ENCODE measurements at places on chromosomes 11 and 22.
A peak's percentile ranks its signal among the peaks of the same experiment; 100 is the strongest.

GRCh38 chr22:19800306-19800705 lies 39.7 kb downstream of the TBX1 start:
- DNase-seq, result no peak

GRCh38 chr22:37462983-37463382 lies 23.2 kb downstream of the MFNG start:
- DNase-seq, result no peak

- DNase-seq, result no peak
Measured at GRCh38 chr11:36383195-36383594, 87.1 kb downstream of the PRR5L start.

DNA sequence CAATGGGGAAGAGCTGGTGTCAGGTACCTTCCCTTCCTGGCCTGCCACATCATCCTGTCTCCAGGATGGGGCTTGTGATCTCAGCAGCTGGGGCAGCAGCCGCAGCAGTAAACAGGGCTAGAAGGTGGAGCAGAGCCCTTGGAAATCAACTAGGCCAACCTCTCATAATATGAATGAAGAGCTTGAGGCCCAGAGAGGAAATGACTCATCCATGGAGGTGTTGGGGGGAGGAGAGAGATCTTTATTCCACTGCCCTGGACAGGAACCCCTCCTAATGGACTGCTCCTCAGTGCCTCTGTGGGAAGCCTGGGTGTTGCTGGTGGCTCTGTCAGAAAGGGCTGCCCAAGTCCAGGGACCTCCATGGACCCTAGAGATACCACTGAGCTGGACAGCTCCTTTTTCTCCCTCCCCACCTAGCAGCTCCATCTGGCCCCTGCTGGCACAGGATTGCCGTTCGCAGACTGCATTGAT lies 111.8 kb downstream of the OSBP2 start:
- DNase-seq, result no peak

- peak; percentile 69 for DNase-seq
Measured at GRCh38 chr22:33006220-33006954, 51.8 kb downstream of the SYN3 start.

GRCh38 chr22:35116817-35117216 lies 50.9 kb downstream of the ISX start:
- DNase-seq, result no peak

DNA sequence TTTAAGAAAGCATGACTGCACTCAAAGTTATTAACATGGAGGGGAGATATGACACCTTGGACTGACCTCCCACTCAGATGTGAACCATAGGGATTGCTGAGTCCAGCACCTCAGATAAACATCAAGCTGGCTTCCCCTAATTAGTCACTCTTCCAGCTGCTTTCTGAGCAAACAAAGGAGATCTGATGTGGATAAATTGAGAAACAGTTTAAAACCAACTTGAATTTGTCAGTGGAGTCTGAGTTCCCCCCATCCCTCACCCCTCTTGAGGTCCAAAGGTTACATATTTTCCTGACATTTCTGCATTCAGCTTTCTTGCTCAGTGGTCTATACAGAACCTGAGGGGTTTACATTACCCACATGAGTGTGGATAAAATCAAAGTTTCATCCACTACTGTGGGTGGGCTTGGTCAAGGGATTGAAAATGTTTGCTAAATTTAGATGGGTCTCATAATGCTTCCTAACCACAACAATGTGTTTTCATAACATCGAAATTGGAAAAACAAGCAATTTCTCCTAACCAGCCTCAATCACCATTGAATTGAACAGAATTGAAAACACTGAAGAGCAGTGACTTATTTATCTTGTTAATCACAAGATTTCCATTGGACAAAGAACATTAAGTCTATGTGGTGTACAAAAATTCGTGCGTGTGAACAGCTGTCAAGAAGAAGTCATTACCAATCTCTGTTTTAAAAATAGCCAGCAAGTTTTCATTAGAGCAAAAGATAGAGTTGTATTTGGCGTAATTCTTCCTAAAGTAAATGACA lies 292.3 kb downstream of the METTL15 start:
- no peak for DNase-seq

- DNase-seq, result no peak
Measured at GRCh38 chr22:42887523-42888507, 30.7 kb upstream of the ARFGAP3 start.

DNA sequence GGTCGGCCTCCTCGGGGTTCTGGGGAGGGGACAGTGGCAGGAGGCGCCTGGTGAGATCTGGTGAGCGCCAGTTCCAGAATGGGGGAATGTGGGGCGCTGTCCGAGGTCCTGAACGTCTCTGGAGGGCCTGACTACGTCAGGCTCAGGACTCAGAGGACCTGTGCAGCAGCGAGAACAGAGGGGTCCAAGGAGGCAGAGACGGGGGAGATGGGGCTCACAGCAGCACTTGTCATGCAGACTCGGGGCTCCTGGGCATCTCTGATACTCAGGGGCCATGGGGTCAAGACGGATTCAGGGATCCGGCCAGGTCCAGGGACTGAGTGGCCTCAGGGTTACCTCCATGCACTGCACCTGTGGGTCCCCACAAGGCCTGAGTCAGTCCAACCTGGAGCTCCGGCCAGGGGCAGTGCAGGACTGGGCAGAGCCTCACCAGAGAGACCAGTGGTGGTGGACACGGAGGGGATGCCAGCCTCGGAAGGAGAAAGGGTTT lies 92.2 kb downstream of the BRD1 start:
- DNase-seq, result no peak

- DNase-seq, result no peak
Measured at GRCh38 chr11:57325735-57326048, 940 bp upstream of the TNKS1BP1 start.

GRCh38 chr22:37929390-37929789 lies 23.3 kb downstream of the MICALL1 start:
- no peak for DNase-seq

DNA sequence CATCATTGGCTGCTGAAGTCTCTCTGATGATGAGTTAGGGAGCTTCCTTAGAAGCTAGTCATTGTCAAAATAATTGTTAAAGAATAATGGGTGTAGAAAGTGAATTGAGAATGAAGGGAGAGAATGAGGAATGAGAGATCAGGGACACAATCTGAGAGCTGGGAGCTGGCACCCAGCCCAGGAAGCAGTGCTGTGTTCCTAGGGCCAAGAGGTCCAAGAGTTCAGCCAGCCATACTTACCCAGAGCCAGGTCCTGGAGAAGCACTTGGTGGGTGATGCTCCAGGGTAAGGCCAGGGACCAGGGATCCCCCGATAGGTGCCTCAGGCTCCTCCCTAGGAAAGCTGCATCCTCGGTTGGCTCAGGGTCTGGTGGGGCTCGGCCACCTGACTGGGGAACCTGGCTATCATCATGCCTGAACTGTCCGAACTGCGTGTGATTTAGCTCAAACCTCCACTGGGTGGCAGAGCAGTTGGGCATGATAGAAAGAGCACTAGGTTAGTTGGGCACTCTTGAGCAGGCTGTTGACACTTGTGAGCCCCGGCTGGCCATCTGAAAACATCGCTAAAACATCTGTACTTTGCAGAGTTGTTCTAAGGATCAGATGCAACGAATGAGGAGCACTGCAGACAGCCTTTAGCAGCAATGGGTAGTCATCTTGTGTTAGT lies 123.9 kb upstream of the NCAM1 start:
- peak; percentile 7 for DNase-seq

- DNase-seq, result no peak
Measured at GRCh38 chr11:9231848-9232177, 33.3 kb downstream of the DENND5A start.

GRCh38 chr22:36900225-36900624 lies 13.2 kb upstream of the CSF2RB start:
- DNase-seq, result no peak

DNA sequence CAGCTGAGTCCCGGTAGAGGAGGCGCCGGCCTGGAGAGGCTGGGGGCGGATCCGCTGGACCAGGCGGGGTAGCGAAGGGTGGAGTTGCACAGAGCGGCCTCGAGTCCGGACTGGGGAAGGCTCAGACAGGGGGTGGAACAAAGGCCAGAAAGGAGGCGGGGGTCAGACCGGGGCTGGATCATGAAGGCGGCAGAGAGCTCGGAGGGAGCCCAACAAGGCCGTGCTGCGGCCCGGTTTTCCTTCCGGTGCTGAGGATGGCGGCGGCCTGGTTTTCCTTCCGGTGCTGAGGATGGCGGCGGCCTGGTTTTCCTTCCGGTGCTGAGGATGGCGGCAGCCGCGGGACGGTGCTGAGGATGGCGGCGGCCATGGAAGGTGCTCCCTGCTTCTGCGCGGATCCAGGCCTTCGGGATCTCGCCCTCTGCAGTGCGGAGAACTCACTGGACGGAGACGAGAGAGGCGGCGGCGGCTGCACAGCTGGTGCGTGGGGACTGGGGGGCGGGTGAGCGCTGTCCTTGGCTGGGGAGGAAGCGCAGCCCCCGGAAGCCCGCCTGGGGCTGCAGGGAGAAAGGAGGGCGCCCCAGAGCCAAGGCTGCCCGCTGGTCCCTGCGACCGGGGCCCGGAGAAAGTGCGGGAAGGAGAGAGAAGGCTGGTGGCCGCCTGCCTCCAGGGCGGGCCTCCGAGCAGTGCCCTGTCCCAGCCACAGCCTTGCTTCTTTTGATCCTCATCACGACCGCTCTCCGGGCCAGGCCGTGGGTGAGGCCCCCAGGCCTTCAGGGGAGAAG lies 350.4 kb upstream of the B3GAT1 start:
- no peak for DNase-seq

DNA sequence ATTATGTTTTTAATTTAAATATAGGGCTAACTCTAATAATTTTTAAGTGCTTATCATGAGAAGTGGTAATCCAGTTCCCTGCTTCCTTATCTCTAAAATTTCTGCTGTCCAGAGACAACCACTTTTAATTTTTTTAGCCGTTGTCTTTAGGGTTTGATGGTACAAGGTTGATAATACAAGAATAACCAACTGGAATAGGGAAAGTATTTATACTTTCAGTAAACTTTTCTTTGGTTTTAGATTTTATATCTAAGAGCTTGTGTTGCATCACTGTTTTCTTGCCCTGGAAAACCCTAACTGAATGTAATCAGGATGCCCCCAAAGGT lies 46.5 kb upstream of the ADORA2A start:
- no peak for DNase-seq

DNA sequence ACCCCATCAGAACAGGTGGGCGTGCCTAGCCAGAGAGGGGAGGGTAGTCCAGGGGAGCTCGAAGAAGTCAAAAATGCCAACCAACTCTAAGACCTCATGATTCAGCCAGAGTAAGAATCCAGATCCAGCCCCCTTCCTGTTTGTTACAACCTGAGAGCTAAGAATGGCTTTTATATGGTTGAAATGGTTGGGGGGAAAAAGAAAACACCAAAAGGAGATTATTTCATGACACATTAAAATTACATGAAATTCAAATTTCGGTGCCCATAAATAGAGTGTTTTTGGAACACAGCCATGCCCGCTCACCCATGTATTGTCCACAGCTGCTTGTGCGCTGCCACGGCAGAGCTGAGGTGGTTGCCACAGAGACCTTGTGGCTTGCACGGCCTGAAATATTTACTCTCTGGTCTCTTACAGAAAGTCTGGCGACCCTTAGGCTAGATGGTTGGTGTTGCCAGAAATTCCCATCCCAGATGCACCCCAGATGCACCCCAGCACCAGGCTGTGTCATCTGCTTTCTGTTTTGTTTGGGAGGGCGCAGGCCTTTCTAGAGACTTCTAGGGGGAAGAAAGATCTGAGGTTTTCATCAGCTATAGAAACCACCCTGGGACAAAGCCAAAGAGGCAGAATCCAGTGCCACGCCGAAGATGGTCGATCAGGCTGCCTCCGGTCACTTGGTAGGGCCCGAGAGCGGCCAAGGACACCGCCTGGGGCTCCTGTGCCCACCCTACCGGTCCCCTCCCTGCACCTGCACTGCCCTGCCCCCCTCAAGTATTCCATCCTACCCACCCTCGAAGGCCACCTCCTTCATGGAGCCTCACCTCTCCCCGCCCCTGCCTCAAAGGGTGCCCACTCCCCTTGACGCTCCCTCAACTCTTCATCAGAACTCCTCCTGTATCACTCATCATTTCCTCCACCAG lies 80.2 kb downstream of the DSCAML1 start:
- DNase-seq, result no peak

GRCh38 chr22:44594951-44595350 lies 96.9 kb upstream of the RTL6 start:
- DNase-seq, result no peak

- DNase-seq, result no peak
Measured at GRCh38 chr11:2954263-2954662, 25.0 kb upstream of the PHLDA2 start.

DNA sequence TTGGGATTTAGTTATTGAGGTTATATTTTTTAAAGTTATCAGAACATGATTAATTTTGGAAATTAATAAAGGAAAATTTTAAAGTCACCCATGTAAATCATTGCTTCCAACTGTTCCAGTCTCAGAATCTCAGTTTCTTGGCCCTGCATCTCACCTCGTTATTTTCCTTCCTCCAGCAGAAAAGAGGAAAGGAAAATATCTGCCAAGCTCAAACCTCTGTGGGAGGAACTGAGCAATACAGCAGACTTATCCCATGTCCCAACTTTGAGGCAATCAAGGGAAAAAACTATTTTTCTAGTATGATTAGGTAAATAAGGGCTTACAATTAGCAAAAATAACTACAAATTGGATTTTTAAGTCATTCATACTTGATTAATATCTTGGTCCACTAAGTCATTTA lies 30.1 kb downstream of the ELMOD1 start:
- no peak for DNase-seq

DNA sequence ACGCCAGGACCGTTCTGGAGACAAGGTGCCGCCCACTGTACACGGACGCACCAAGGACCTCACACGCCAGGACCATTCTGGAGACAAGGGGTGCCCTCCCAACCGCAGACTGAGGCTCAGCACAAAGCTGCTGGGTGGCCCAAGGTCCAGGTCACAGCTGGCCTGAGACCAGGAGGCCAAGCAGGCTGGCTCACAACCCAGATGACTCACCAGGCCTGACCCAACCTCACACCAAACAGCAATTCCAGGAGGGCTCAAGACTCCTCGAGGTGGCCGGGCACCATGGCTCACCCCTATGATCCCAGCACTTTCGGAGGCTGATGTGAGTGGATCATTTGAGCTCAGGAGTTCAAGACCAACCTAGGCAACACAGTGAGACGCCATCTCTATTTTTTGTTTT lies 14.8 kb downstream of the BRD1 start:
- DNase-seq, result no peak

DNA sequence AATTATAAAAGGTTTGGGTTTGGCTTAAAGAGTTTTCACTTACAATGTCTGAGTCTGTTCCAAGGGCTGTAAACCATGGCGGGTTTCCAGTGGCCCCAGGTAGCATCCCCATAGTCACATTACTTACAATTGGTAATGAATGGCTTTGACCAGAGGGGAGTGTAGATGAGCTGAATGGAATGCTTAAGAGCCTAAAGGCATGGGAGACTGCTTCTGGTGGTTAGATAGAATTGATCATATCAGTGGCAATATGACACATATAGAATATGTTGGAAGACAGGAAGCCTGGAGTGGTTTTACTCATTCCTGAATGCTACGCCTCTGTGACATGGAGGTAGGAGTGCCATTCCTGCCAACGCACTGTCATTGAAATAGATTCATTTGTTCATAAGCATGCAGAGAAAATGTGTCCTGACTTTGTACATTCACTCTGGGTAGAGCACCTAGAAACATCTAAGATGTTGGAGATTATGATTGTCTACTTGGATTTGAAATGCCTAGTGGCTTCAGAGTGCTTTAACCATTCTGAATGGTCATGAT lies 183.3 kb downstream of the BLID start:
- DNase-seq, result no peak

- DNase-seq, result no peak
Measured at GRCh38 chr11:16942911-16943310, 71.3 kb downstream of the PLEKHA7 start.

GRCh38 chr11:134260503-134260902 lies 7.1 kb downstream of the ACAD8 start:
- no peak for DNase-seq

GRCh38 chr11:125239585-125240560 lies 75.3 kb downstream of the PKNOX2 start:
- DNase-seq, result no peak

- DNase-seq, result no peak
Measured at GRCh38 chr11:43746670-43747069, 66.1 kb downstream of the HSD17B12 start.
